Skeletal muscle cell (primary cell): ENCODE measurements at places on chromosomes 3 and 15.

GRCh38 chr3:50325497-50326181 is 2.4 kb downstream of the TUSC2 start:
- no peak for DNase-seq

- no peak for DNase-seq
Measured at GRCh38 chr3:190173426-190173825, 52.7 kb upstream of the P3H2 start.

GRCh38 chr3:3743754-3744153 is 55.5 kb upstream of the LRRN1 start:
- DNase-seq, result no peak

- DNase-seq, result no peak
Measured at GRCh38 chr3:182501856-182502255, 291.4 kb upstream of the ATP11B start.

DNA sequence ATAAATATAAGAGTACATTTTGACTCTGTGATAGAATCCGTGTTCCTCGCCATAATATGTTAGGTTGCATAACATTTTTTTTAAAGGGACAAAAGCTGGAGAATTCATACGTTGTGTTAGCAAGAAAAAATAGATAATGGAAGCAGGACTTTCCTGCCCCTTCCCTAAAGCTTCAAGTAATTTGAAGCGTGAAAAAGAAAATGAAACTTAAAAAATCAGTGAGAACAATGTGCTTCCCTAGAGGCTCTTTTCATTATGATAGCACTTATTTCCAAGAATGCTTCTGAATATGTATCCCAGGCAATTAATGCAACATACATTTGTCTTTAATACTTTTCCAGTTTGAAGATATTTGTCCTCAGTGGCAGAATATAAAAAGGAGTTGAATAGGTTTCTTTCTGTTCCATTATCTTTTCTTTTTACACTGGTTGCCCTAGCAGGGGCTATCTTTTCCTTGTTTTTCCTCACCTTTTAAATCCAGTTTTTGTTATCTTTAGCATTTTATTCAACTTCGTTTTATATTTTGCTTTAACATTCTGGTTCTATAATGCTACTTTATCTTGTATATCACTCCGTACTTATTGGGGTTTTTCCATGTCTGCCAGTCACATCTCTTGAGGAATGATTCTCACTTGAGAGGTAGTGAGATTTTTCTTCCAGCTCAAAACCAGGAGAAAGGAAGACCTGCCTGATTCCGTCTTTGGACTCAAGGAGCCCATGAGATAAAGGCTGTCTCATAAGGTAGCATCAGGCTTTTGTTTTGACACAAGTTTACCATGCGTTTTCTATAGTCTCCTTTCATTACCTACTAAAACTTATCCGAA is 113.8 kb downstream of the MBNL1 start:
- DNase-seq, result no peak

- DNase-seq, result no peak
Measured at GRCh38 chr15:89118481-89118989, 30.3 kb downstream of the ABHD2 start.

GRCh38 chr15:47742334-47742733 is 25.0 kb downstream of the SEMA6D start:
- DNase-seq, result no peak

DNA sequence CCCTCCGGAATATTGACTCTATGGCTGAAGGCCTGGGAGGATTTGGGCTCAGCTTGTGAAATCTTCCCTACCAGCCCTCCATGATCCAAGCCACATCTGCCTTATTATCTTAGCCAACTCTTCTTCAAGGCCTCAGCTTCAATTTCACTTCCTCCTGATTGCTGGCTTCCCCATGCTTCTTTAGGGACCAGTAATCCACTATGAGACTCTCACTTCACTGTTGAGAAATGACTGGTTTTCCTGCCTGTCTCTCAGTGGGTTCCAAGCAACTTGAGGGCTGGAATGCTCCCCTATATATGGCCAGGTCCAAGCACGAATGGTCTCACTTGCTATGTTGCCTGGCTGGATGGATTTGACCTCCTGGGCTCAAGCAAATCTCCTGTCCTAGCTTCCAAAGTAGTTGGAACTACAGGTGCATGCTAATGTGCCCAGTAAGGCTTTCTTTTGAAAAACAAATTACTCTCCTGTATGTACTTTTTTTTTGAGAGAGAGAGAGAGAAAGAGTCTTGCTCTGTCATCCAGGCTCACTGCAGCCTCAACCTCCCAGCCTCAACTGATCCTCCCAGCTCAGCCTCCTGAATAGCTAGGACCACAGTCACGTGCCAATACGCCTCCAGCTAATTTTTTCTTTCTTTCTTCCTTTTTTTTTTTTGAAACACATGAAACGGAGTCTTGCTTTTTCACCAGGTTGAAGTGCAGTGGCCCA is 7.9 kb upstream of the PIK3CB start:
- no peak for DNase-seq

DNA sequence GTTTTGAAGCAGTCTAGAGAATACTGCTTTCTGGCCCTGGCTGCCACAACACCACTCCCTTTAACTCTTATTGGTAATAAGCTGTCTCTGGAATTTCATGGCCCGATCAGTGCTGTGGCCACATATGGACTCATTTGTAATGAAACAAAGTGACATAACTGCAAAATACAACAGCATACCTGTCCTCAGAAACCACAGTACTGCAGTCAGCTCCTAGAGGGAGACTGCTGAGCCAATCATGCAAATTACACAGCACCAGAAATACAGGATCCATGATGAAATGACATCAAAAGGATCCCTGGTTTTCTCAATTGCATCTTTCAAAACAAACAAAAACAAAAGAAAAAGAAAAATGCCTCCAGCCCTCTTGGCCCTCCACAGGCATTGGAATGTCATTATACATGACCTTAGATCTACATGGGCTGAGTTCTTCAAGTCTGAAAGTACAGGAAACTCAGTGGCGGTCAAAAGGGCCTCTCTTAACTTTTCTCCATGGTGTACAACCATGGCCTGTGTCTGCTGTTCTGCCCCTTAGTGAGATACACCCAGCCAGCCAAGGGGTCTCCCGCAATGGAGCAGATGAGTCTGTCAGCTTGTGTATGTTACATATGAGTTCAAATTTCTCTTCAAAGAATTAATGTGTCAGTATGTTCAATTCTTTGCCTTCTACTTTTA is 24.9 kb upstream of the KBTBD12 start:
- DNase-seq, result no peak

DNA sequence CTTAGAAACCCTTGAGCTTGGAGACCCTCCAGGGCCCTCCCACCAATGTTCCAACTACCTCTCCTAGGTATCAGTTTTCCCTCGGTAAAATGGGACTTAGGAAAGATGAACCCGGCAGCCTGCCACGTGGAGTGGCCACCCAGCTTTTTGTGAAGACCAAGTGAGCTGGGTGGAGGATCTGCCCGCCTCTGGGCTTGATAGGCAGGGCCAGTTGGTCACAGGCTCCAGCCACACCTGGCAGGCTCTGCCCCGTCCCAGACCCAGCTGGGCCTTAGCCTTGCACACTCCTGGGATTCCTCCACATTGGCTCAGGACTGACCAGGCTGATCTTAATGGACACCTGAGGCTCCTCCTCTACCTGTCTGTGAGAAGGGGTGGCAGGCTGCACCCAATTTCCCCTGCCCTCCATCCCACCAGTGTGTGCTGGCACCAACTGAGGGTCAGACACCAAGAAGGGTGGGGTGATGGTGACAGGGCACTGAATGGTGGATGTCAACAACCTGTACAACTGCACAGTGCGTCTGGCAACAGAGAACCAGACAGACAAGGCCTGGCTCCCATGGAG is 761 bp upstream of the GRIP2 start:
- DNase-seq, result no peak

GRCh38 chr15:70514251-70514650 is 249.1 kb downstream of the UACA start:
- no peak for DNase-seq

GRCh38 chr15:65512189-65512588 is 5.3 kb downstream of the DPP8 start:
- DNase-seq, result no peak

DNA sequence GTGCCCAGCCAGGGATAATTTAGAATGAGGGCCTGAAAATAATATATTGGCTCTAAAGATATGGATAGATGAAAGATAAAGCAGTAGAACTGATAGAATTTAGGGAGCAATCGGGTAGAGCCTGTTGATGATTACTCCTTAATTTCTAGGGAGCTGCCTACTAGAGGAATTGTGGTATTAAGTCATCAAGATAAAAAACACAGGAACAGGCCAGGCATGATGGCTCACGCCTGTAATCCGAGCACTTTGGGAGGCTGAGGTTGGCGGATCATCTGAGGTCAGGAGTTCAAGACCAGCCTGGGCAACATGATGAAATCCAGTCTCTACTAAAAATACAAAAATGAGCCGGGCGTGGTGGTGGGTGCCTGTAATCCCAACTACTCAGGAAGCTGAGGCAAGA is 130.4 kb downstream of the PCCB start:
- no peak for DNase-seq

GRCh38 chr3:134327594-134327975 is 46.7 kb downstream of the AMOTL2 start:
- peak; percentile 77 for DNase-seq

DNA sequence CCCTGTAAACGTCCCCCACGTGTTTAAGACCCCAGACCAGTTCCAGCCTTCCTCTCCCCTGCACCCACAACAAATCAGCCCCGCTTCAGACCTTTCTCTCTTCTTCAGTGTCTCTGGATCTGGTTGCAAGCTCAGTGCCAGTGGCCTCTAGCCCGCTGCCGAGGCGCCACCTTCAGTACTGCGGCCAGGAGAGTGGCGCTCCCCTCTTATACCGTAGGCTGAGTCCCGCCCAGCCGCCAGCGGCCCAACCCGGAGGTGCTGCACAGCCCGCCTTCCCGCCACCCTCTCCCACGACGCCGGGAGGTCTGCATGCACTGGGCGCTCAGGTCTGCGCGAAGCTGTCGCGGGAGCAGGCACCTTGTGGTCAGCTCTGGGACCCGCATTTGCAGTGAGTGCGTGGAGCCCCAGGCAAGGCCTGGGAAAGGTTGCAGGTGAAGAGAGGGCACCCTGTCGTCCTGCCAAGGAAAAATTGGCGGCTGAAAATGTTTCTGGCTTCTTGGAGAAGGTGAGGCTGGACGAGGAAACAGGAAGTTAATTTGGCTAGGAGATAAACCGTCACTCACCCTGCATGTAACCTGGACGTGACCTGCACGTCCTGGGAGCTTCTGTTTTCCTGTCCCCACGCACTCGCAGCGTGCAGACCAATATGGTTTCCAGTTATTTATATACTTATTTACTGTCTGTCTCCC is at the start of gene C2CD4B:
C2CD4B (minus strand) TSS at position 182 of the 689 bp plus-strand sequence. CDS start 301 bp downstream, outside the sequence.
- no peak for DNase-seq

DNA sequence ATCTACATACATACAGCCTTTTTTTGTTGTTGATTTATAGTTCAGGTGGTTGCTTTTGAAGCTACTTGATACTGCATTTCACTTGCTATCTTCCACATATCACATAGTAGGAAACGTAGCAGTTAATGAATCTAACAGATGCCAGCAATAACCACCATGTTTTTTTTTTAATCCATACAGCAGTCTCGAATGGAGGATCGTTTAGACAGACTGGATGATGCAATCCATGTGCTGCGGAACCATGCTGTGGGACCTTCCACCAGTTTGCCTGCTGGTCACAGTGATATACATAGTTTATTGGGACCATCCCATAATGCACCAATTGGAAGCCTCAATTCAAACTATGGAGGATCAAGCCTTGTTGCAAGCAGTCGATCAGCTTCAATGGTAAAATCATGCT is 123.2 kb upstream of the CGNL1 start:
- DNase-seq, result no peak

DNA sequence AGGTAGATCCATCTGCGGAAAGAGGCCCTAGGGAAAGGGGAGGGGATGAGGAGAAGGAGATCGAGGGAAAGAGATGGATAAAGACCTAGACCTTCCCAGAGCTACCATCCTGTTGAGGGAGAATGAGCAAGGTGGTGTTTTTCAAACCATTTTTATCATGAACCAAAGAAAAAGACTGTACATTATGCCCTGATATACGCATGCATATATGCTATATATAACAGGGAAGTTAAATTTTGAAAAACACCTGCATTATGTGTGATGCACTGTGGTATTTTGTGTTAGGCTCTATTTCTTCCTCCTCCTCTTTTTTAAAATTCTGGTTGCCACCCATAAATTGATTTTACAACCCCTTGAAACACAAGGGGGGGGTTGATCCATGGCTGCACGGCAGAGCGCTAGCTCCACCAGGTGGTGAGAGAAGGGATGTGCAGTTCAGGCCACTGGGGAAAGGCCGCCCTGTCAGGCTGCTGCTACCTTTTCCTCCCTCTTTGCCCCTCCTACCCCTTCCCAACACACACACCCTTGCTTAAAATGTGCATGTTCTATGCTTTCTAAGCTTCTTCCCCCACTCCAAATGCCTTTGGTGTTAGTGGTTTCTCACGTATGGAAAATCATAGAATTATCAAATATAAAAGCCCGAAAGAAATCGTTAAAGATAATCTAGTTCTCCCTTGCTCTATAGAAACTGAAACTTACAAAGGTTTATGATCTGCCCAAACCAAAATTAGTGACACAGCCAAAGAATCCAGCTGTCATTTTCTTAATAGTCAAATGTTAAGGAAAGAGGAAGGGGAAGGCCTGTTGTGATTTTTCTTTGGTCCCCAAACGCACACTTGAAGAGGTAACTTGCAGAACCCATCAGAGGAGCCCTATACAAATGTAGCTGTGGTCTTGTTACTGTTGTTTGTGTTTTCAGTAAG is 262.0 kb upstream of the UMPS start:
- no peak for DNase-seq

DNA sequence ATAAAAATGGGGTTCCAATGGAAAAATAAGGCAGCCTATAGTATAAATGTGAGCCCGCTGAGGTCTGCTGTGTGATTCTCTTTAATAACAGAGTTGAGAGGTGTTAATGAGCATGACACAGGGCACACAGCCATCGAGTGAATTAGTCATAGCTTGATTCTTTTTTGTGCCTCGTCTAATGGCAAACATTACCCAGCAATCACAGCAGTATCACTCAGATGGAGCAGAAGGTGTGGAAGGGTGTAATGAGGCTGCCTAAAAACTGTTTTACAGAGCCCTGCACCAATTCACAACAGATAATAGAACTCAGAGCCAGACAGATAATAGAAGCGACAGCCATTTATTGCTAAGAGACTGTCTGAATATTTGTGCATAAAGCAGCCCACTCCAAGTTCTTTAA is 178.6 kb upstream of the TPRG1 start:
- no peak for DNase-seq

DNA sequence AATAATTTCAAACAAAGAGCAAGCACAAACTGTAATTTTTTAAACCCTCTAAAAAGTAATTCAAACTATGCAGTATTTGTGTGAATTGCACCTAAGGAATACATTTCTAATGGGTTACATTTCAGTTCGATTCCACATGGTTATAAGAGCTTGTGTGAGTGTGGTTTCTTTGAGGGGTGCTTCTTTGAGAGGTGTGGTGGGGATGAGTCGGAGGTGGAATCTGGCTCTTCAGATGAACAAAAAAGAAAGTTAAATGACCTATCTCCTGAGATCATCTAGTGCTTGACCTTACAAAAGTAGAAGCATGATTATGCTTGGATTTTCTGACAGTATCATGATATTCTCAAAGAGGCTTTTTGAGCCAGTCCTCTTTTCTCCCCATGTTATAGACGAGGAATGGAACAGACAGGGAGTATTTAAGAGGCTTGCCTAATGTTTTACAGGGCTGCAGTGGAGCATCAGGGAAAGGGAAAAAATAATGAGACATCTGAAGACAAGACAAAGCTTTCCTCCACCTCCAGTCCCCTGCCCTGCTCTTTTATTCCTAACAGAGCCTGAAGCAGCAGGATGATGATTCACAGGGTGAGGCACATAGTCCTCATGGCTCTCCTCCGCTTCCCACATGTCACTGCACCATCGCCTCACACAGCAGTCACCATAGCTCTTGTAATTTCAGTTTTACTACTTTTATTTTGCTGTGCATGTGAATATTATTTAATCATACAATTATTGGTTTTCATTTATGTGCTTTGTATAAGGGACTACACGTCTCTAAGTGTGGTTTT is 82.0 kb downstream of the LYSMD4 start:
- no peak for DNase-seq
